ENCODE measurements at places on chromosomes 3 and 15.

GRCh38 chr3:8470801-8471200 lies 30.8 kb upstream of the LMCD1 start:
- DNase-seq = no peak

DNA sequence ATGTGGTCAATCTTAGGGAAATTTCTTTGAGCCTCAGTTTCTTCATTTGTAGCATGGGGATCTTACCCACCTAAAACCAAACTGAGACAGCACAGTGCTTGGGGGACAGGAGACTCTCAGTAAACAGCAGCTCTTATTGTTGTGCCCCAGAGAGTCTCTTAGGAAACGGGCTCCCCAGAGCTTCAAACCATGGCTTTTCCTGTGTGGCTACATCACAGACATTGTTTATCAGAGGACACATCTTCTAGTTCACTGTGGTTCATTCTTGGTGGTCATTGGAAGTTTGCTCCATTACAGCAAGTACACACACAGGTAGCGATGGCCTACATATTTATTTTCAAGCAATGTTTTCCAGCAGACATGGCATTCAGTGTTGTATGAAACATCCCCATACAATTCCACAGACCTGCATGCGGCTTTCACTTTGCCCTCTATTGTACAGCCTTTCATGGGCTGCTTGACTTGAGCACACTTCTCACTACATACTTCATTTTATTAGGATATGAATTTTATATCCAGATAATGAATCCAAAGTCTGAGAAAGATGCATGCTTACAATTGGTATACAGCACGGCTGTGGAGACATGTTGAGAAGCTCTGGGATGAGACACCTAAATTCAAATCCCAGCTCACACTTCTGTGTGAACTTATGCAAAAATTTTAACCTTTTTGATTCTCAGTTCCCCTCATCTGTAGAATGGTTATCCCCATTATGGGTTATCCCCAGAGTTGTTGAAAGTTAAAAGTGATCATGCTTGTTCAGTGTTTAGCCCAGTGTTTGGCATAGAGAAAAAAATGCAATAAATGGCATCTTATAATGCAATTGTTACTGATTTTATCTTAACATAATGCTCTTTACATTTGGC lies 84.8 kb upstream of the ICE2 start:
- DNase-seq = no peak

- DNase-seq = no peak
These were observed 77.7 kb downstream of the CEP63 start for GRCh38 chr3:134563601-134564000.

GRCh38 chr3:114953800-114954199 lies 193.3 kb downstream of the ZBTB20 start:
- DNase-seq = no peak

- no peak for DNase-seq
These were observed 137.9 kb upstream of the POU1F1 start for GRCh38 chr3:87414271-87414670.

DNA sequence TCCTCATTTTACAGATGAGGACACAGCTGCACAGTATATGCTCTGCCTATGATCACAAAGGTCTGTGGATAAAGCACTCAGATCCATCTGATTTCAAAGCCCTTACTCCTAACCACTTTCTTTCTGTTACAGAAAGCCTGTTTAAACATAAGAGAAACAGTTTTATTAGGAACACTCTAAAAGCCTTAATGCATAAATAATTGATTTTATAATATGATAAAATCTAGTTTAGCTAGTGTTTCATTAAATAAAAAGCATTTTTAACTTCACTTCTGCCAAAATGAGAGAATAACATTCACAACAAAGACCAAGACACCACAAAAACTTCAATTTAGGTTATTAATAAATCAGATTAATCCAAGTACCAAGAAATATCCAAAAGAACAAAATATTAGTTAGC lies 21.4 kb downstream of the SNX4 start:
- DNase-seq = no peak

DNA sequence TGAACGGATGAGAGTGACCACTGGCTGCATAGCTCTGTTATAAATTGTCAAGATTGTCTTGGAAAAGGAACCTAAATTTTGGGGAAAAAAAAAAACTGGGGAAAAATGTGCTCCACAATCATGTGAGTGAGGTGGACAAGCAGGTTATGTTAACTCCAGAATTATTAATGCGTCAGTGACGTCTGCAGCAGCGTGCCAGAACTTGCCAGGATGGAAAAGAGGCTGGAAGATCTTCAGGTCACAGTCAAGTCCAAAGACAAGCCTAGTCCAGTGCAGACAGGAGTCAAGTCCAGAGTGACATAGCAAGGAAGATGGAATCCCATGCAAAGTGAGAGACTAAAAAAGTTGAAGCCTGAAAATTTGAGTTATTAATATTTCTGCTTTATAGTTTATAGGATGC lies 140.6 kb downstream of the RYR3 start:
- no peak for DNase-seq

DNA sequence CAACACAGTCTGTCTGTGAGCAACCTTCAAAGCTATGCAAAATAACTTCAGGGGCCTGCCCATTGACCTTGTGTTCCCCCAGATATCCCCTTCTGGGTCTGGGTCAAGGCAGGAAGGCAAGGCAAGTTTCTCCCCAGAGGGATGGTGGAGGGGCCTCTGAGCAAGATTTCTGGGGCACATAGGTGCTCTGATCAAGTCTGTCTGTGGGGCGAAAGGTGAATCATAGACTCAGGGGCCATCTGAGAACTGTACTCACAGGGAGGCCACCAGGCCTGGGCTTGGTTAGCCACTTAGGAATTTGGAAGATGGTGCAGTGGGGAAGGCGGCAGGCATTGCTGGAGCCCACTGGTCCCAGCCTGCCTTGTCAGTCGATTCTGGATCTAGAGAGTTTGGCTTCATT lies 92.4 kb downstream of the MINAR1 start:
- DNase-seq = no peak

DNA sequence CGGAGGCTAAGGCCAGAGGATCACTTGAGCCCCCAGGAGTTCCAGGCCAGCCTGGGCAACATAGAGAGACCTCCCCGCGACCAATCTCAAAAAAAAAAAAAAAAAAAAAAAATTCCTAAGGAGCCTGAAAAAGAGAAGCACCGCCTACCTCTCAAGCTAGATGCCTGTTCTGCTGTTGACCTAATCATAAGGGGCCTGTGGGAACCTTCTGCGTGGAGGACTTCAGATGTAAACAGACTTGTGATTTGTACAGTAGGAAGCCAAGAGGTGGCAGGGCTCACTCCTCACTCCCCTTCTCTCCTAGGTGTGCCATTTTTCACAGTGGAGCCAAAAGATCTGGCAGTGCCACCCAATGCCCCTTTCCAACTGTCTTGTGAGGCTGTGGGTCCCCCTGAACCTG lies 3.2 kb downstream of the TYRO3 start:
- no peak for DNase-seq

DNA sequence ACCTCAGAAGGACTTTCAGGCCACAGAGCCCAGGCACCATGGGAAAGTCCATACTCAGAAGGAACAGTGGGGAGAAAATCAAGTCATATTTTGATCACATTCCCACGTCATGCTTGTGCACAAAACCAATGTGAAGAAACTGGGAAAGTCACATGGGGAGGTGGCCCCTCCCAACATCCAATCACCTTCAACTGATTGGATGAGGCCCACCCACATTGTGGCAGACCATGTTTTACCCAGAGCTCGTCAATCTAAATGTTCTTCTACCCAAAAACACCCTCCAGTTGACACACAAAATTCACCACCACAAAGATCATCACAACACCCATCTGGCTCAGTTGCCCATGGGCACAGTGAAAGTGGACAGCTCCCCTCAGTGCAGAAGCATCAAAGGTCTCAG lies 248.2 kb upstream of the IGF1R start:
- no peak for DNase-seq

DNA sequence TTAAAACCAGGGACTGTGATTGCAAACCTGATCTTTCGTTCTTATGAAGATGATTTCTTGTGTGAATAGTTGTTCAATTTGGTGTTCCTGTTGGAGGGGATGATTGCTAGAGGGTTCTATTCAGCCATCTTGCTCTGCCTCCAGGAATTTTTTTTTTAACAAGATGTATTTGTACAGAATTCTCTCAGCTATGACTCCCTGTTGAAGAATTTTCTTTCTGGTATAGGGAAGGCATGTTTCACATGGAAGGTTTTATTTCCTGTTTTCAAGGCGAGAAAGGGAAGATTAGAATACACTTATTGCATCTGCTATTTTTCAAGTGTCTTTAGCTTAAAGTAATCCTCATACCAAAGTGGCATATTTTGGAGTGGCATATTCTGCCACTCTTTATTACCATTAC lies 5.6 kb upstream of the LRRC34 start:
- no peak for DNase-seq

DNA sequence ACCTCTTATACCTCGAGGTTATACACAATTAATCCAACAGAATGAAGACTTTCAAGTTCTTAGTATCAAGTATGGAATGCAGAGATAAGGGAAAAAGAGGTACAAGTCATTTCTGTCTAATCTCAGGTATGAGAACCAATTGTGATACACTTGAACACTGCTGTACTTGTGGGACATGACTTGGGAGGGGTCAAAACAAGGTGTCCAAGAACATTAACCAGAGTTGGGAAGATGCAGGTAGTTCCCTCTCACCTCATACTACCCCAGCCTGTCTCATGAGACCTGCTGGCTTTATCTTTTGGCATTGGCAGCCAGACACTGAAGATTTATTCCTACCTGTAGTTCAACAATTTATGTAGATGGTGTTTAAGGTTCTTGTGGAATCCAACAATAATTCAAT lies 209.7 kb downstream of the NR1D2 start:
- no peak for DNase-seq

- DNase-seq = no peak
These were observed 41.3 kb downstream of the NEK11 start for GRCh38 chr3:131067983-131068382.

DNA sequence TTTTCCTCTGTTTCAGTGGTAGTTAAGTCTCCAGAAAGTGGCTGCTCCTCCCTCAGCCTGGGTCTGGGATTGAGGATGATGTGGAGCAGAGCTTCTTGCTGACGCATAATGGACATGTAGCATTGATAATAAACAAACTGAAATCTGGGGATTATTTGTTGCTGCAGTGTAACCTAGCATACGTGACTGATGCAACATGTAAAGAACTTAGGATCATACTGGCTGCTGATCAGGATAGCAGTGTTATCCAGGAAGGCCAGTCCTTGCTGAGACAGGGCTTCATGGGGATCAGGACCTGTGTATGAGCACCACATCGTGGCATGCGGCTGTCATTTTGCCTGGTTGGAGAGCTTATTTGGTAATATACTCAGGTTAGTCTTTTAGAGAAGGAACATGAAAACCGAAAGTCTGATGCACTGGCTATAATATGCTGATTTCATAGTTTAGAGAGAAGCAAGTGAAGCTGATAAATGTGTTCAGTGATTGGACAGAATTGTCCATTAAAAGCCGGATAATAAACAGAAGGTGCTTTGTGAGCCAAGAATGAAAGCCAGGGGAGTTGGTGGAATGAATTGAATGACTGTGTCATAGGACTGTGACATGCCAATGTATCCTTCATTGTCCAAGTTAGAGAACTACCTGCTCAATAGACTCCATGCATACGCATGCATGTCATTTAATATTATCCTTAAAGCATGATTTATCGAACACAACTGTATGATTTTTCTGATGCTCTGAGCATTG lies 4.1 kb downstream of the MINAR1 start:
- no peak for DNase-seq

DNA sequence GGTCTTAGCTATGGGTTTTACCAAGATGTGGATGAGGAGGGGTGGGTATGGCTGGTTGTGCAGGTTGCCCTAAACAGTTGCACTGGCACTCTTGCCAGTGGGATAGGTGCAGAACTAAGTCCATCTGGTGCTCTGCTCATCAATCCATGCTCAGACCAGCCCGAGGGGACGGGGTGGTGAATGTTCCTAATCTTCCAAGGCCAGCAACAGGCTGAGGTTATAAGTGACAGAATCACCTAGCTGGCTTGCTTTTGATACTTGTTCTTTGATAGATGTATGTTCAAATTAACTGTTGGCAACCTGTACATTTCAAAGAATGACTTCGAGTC lies 53.5 kb upstream of the CCR2 start:
- no peak for DNase-seq

DNA sequence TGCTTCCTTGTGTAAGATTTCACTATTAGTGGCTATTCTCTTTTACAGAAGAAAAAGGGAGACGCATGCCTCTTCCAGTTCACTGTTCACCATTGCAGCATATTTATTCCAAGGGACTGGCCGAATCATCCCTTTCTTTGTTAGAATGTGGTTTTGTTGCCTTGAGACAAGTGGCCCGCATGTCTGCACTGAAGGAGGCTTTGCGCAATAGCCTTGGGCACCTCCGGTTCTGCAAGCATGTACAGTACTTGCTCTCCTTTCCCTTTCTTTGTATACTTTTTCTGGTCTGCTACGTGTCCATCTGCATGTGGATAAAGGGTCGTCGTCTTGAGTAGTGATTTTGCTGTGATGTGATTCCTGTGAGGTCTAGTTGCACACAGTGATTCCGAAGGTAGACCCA lies 43.0 kb downstream of the FLNB start:
- no peak for DNase-seq

- no peak for DNase-seq
These were observed 27.9 kb upstream of the TGFBR2 start for GRCh38 chr3:30578479-30578878.

DNA sequence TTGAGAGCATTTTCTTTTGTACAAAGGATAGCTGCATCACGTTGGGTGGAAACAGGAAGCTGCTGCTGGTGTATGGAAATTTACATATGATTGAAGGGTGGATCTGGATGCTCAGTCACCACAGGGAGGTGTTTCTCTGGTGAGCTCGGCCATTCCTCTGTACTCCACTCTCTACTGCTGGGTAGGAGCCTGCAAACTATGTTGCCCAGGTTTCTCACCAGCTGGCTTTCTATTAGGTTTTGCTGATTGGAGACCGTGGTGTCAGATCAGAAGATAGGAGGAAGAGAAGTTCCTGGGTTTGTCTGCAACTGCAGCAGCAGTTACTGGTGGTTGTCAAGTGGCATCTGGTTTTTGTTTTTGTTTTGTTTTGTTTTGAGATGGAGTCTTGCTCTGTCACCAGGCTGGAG lies 61.7 kb downstream of the TAMM41 start:
- no peak for DNase-seq

GRCh38 chr3:126342991-126343648 lies 14.1 kb downstream of the KLF15 start:
- DNase-seq = no peak

GRCh38 chr3:133573054-133573628 lies 345 bp upstream of the CDV3 start:
- DNase-seq = no peak

DNA sequence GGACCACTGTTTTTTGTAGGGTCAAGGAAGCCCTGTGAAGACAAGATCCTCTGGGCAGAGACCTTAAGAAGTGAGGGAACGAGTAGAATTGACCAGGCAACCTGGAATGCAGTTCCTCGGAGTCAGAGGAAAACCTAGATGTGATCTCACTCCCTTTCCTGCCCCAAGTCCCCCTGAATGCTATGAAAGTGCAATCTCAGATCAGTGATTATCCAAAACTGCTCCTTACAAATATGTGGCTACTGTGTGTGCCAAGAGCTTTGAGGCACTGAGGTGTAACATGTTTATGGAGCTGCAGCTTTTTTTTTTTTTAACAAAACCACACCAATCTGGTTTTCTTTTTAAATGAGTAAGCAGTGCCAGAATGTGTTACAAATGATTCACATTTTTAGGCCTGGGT lies 35.8 kb downstream of the THSD4 start:
- DNase-seq = no peak

Data from cortex of kidney (tissue), 1 donor.